ENCODE measurements at places on chromosomes 2 and 18.
A peak's percentile ranks its signal among the peaks of the same experiment; 100 is the strongest.

DNA sequence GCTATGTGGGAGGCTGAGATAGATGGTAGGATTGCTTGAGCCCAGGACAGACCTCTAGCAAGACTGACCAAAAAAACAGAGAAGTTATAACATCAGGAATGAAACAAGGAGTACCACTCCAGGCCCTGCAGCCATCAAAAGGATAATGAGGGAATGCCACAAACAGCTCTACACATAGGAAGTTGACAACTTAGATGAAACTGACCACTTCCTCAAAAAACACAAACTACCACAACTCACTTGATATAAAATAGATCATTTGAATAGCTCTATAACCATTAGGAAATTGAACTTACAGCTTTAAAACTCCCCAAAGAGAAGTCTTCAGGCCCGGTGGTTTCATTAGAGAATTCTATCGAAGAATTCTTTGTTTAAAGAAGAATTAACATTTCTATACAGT lies 12.9 kb upstream of the ESPNL start:
- no peak for DNase-seq

- no peak for DNase-seq
Measured at GRCh38 chr18:79637181-79637920, 42.3 kb upstream of the CTDP1 start.

- no peak for DNase-seq
Measured at GRCh38 chr2:113992090-113992489, 102.2 kb downstream of the ACTR3 start.

DNA sequence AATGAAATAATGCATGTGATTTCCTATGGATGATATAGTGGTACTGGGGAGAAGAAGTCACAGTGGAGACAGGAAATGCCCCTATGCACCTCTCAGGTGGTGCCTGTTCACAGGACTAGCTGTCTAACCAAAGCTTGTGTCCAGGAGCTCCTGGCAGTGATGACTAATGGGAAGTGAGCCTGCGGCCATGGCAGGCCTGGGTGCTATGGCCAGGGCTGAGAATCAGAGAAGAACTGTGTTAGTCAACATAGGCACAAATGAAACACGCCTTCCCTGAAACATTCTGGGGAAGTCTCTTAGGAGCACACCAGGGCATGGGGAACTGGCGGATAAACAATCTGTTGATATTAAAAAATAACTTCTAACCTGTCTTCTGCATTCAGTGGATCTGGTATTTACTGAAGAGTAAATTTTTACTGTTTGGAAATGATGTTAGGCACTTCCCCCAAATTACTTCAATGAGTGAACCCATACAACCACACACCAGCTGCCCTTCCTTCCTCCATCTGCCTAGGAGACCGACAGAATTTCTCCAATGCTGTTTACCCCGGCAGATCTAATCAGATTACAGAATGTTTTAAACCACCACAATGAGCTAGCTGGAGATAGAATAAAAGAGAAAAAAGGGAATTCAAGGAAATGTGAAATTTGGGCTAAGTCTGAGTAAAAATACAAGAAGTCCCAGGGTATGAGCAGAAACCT lies 67.4 kb downstream of the MEP1B start:
- DNase-seq: no peak

- DNase-seq: no peak
Measured at GRCh38 chr2:102064679-102065674, 73.2 kb downstream of the IL1R2 start.

DNA sequence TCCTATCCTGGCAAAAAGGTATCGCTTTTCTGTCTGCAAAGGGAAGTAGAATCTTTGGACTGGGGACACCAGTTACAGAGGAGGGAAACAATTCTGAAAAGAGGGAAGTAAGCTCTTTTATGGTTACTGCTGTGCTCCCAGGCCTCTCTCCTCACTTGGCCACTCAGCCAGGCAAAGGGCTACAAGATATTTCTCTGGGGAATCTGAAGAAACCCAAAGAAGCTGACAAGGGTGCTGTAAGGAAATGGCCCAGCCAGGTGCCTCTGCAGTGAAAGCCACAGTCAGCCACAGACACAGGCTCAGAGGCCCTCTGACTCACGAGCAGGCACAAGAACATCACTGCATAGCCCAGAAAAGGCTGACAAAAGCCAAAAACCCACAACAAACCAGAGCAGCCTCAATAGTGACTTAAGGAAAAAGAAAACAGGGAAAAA lies 5.8 kb downstream of the HDLBP start:
- DNase-seq: peak; percentile 36

- no peak for DNase-seq
Measured at GRCh38 chr2:143282684-143283083, 153.5 kb downstream of the ARHGAP15 start.

GRCh38 chr2:61582165-61582564 lies 44.0 kb upstream of the XPO1 start:
- DNase-seq: no peak

DNA sequence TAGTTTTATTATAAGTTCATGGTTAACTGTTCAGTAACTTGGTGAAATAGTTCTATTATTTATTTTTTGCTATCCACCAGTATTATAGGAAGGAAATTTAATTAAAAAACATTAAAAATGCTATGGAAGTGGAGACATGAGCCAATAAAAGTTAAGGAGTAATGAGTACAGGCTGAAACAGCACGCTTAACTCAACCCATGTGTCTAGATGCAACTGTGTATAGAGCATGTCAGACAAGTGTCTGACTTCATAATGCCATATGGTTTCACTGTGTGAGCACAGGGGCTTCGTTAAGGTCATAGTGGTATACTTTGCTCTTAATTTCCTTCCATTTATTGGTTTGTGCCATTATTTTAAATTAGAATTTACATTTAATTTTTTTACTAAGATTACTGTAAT lies 566.8 kb upstream of the NRP2 start:
- no peak for DNase-seq

DNA sequence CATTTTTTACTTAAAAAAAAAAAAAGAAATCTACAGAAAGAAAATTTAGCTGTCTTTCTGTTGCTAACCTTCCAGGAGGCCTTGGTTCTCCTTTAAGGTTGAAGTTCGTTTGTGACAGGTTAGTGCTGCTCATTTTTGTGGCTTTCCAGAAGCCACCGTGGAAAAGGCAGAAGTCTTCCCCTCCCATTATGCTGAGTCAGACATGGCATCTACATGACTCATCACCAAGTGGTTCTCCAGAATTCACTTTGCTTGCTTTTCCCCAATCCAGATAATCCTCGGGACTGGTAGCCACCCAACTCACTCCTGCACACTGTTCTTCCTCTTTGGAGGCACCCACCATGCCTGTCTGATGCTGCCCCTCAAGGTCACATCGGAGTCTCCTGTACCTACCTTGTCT lies 228.7 kb downstream of the PIK3C3 start:
- no peak for DNase-seq

GRCh38 chr2:166520604-166521003 lies 26.6 kb upstream of the SCN7A start:
- DNase-seq: no peak

DNA sequence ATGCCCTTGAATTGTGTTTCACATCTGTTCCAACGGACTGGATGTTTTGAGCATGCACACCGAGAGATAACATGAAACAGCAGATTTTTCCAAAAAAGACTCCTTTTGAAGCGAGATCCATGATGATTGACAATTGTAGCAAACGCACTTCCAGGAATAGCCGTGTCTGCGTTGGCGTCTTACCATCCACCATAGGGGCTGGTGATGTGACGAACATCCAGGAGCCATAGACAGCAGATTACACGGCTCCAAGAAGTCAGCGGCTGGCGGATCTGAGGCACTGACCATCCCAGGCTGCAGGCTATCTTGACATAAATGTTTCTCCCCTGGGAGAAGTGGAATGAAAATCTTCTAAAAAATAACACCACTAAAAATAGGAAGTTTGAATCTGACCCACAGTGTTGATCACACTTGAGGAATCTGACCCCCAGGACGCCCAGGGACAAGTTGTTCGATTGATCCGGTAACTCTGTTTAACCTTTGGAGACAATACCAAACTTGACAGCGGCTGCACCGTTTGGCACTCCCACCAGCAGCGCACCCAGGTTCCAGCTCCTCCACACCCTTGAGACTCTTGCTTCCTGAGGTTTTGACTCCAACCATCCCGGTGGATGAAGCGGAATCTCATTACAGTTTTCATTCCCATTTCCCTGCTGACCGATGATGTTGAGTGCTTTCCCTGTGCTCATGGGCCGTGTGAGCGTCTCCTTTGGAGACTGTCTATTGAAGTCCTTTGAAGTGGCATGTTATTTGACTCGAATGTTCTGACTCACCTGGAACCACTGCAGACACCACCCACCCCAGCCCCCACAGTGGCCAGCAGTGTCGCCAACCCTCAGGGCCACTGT lies 140.0 kb upstream of the GPC1 start:
- DNase-seq: no peak

- no peak for DNase-seq
Measured at GRCh38 chr2:101205521-101206479, 46.9 kb upstream of the CNOT11 start.

DNA sequence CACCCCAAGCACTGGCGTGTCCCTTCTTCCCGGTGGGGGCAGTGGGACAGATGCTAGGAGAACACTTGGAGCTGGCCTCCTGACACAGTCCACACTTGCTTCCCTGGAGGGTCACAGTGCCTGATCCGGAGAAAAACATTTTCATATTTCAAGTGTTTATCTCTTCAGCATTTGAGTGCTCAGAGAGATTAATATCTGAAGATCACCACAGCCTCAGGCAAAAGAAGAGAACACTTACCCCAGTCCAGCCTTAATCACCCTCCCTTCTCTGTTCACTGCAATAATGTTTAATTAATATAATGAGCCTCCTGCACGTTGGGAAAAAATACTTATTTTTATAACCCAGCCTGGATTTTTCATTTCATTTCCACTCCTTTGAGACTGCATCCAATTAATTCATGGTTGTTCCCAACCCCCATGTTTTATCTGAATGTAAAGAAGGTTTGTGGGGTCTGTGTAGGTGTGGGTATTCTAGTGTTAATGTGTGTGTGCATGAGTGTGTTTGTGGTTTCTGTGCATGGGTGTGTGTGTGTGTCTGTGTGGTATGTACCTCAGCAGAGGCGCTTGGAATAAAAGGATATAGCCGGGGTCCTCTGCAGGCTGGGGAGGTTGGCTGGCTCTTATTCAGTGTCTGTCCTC lies 72.1 kb downstream of the NRP2 start:
- DNase-seq: no peak

GRCh38 chr2:8743261-8743660 lies 61.4 kb downstream of the ID2 start:
- DNase-seq: no peak

- no peak for DNase-seq
Measured at GRCh38 chr2:9001229-9001628, 2.3 kb downstream of the MBOAT2 start.

GRCh38 chr2:17578466-17578928 lies 38.0 kb downstream of the VSNL1 start:
- no peak for DNase-seq

DNA sequence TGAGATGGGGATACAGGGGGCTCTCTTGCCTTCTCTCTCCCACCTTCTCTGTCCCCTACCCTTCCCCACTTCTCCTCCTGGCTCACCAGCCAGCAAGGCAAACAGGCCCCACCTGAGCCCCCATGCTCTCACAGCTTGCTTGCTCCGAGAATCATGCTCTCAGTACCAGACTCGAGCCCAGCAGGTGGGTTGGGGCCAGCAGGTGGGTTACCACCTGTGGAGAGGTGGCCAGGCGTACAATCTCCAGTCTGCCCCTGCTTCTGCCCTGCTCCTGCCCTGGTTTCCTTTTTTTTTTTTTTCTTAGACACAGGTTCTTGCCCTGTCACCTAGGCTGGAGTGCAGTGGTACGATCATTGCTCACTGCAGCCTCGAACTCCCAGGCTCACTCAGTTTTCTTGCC lies 214.5 kb downstream of the SH3RF3 start:
- DNase-seq: no peak

GRCh38 chr2:120793682-120794403 lies 58.2 kb downstream of the GLI2 start:
- no peak for DNase-seq

GRCh38 chr2:220353897-220354296 lies 726.5 kb downstream of the SLC4A3 start:
- no peak for DNase-seq

GRCh38 chr2:14773696-14774095 lies 141.2 kb downstream of the LRATD1 start:
- no peak for DNase-seq

DNA sequence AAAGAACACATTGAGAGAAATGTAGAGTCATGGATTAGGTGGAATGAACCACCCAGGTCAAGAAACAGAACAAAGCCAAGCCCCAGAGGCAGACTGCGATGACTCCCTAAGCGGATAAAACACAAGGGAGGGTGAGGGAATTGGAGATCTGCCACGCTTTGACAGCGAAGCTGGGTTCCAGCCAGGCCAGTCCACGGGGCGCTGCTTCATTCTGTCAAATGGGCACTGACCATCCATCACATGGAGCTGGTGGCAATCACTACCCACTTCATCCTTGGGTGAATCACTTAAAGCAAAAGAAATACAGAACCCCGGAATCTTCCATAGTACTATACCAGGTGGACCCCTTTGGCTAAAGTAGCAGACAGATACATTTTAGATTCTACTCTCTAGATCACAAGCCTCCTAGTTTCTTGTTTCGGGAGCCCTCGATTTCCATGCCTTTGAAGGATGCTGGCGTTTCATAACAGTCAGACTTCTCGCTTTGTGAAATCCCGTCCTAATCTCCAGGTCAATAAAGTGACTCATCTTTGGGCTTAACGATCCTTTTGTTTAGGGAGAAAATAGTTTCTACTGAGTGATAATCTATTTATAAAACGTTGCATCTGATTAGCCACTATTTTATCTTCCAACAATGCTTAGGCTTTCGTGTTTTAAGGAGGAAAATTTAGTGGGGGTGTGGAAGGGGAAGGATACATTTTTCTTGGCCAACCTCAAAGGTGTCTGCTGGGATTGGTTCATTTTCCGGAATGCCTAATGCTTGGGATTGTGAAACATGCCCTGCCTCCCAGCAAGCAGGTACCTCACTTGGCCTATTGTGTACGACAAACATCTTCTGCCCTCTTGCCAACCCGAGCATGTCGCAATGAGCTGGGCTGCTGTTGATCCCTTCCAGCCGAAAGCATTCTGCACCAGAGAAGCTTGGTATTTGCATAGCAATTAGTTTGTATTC lies 44.1 kb upstream of the HDAC4 start:
- no peak for DNase-seq

DNA sequence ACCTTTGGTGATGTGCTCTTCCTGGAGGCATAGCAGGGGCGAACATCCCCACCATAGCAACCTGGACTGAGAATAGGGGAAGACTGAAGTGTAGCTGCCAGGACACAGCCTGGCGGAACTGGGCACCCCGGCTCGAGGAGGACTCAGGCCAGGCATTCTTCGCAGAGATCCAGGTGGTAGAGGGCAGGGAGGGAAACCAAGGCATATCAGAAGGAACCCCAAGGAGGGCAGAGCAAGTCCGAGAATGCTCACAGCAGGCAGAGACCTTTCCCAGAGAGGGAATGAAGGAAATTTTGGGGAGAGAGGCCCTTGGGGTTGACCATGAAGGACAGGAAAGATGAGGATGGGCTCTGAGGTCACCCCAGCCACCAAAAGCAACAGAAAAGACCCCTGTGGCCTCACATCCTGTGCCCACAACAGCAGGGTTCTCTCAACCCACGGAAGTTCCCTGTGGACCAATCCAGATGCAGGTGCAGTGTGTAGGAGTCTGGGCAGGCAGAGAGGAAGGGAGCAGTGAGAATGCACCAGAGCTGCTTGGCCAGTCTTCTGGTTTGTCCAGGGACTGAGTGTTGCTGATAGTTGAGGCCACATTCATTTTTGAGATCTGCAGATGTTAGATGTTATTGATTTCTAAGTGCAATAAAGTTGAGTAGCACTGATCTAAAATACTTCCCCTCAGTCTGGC lies 136.9 kb downstream of the PXDN start:
- DNase-seq: no peak
